Stimulated activated CD8-positive, alpha-beta memory T cell treated with anti-CD3 and anti-CD28 coated beads, Interleukin-12 subunit alpha, Interleukin-12 subunit beta, amount 100 ng/mL, for 4 hours (primary cell): ENCODE measurements at places on chromosomes 4 and X.

- no peak for DNase-seq
Measured at GRCh38 chr4:2497324-2497723, 28.4 kb downstream of the RNF4 start.

DNA sequence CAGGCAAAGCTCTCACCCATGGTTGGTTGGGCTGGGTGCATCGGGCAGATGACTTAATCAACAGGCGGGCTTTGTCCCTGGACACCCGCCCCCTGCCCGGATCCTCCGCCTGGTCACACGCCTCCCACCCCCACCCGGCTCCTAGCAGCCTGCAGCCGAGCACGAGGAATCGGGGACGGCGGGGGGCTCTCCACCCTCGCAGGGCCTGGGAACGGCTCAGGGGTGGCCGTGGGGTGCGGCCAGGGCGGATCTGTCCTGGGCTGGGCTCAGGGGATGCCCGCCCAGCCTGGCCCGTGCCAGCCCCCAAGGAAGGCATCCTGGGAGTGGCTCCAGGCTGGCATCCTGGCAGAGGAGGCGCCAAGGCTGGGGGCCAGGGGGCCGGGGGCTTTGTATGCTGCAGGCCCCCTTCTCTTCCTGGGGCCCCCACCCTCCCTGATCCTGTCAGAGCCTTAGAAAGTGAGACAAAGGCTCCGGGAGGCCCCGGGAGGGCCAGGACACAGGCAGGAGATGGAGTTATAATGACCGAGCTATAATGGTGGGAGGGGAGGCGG is 32.5 kb upstream of the FGFR3 start:
- no peak for DNase-seq

DNA sequence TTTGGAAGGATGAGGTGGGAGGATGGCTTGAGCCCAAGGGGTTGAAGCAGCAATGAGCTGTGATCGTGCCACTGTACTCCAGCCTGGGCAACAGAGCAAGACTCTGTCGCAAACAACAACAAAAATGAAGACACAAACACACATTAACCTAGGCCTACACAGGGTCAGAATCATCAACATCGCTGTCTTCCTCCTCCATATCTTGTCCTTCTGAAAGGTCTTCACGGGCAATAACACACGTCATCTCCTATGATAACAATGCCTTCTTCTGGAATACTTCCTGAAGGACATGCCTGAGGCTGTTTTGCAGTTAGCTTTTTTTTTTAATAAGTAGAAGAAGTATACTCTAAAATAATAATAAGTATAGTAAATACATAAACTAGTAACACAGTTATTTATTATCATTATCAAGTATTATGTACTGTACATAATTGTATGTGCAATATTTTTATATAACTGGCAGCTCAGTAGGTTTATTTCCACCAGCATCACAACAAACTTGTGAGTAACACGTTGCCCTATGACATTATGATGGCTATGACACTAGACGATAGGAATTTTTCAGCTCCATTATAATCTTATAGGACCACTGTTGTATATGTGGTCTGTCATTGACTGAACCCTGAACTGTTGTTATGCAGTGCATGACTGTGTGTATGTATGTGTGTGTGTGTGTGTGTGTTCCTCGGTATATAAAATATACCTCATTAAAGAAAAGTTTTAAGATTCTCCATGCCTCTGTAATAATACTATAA is 69.2 kb upstream of the MAML3 start:
- DNase-seq, result no peak

DNA sequence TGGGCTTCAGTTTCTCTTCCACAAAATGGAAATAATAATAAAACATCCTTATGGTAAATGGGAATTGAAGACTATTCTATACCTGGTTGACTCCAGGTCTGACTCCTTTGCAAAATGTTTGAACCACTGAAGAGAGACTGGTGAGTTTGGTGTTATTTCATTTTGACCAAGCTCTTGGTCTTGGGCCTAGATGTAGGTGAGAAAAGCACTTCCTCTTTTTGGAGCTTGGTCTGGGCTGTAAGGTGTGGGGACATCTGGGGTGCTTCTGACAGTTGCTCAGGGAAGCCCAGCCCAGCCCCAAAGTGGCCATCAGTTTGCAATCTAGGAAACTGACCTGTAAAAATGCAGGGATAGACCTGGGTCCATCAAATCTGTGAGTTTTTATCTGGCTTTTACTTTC is 26.8 kb upstream of the SOD3 start:
- no peak for DNase-seq

- DNase-seq, result no peak
Measured at GRCh38 chr4:130995988-130996387, 1900.0 kb downstream of the C4orf33 start.

GRCh38 chrX:133306316-133306715 is 88.2 kb upstream of the TFDP3 start:
- no peak for DNase-seq

DNA sequence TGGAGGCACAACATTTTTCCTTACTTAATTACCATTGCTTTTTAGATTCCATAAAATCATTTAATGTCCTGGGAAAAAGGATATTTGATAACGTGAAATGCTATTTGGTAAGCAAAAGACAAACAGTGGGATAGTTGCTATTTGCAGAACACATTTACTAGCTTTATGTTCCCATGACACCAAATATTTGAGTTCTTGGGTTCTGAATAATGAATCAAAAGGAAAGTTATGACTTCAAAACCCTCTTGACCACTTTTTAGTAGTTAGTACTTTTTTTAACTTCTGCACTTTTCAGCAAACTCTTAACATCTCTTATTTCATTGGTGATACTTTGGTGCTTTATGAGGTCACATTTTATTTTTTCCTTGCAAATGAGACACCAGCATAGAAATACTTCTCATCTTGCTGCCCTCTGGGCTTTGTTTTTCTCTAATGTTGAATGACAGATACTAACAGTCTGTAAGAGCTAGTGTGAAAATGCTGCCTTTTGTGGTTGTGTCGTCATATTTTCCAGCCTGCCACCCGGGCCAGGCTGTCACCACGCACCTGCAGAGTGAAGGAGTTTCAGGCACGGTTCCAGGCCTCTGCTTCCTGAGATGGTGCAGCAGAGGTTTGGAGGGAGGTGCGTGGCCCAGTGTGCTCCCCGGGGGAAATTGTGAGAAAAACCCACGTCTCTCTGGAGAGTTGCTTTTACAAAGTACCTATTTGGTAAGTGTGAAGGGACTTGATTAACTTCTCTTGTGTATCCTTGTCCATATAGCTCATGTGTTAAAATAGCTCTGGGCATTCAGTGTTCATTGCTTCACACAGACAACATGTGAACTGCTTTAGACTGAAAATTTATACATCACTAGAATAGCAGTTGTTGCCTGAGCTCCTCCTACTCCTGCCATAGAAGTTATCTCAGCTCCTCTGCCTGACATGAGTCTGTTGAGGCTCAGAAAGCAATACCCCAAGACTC is 34.7 kb downstream of the MSL3 start:
- peak; percentile 44 for DNase-seq

DNA sequence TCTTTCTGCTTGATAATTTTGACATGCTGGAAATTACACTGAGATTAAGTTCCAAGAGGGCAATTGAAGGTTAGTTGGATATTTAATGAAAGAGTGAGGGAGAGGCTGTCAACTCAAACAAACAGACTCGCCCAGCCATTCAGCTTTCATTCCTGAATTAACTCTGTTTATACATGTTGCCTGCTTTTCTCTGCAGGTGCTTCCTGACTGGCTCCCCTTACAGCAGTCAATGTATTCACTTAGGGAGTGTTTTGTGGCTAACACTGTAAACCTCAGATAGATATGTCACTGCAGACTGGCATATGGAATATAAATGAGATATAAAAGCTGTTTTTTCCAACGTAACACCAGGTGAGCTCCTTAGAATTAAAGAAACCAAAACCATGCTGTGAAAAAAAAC is 28.7 kb downstream of the TMPRSS11A start:
- no peak for DNase-seq
